Calu3 (cell line): ENCODE measurements at places on chromosomes 11 and 22. TPM values are rescaled to one million over a fixed set of nuclear protein-coding genes. Genes with fewer than 3 reads are reported as not detected.
A peak's percentile ranks its signal among the peaks of the same experiment; 100 is the strongest.

DNA sequence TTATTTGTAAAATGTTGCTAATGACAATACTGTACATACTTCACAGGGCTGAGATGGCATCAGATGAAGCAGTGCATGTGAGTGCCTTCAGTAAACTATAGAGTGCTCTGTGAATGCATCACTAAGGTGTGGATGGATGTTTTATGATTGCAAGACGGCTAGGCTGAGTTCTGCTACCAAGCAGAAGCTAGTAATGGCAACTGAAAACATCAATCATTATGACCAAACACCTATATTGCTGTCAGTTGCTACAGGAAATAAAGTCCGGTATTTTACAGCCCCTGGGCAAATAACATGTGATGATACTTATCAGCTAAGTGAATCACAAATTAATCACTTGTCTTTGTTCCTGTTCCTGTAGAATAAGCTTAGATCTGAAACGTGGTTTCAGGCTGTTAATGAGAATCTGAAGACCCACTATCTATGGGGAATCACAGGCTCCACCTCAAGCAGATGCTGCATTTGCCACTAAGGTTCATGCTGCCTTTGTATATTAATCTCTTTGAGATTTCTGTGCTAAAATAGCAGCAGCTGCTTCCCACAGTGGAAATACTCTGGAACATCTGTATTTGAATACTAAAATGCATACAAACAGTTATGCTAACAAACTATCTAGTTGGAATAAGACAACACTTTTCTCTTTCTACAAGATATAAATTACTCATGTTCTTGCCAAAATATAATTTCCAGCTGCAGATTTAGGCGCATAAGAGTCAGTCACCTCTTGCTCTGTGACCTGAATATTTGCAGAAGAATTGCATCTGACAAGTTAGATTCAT is 254.0 kb upstream of the PITPNB start:
- DNase-seq = no peak

- DNase-seq = no peak
Measured at GRCh38 chr11:77175869-77176539, 48.0 kb downstream of the MYO7A start.

DNA sequence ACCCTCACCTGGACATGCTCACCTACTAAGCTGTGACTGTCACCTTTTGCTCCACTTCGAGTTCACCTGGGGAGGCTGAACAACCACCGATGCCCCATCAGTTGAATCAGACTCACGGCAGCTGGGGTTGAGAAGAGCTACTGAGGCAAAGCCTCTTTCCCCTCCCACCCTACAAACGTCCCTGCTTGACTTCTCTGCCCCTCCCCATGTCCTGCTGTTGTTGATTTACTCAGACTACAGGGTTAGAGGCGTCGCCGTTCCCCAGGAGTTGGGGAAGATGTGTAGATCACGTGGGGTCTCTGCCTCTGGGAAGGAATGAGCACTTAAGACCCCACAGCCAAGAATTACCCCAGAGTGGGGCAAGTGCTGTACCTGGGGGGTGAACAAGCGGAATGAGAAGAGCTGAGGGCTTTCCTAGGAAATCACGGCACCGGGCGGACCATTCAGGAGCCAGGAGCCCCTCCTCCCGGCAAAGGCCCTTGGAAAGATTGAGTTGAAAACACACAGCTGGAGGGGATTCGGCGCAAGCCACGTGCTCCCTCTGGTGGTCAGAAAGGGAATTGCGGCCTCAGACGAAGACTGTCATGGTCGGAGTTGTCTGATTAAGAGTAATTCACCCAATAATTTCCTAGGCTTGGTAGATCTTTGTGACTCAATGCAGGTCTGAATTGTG is 7.0 kb downstream of the FXYD2 start:
- DNase-seq = peak; percentile 81

Gene C22orf31
- not detected in 2 replicates for total RNA-seq

Gene APOBEC3G
- 12.3 and 16.1 TPM in 2 replicates for total RNA-seq

Gene OR10S1
- not detected in 2 replicates for total RNA-seq
